Activated T-cell treated with anti-CD3 and anti-CD28 coated beads, Interleukin-2, amount 50 U/mL, for 72 hours (primary cell): ENCODE measurements at places on chromosomes 16 and 17.

GRCh38 chr17:65559461-65559803 is 2.0 kb downstream of the AXIN2 start:
- H3K4me3 ChIP-seq = no peak overlapping the region
- no peak overlapping the region for H3K27ac ChIP-seq
- H3K36me3 ChIP-seq = no peaks in the 10 kb centered on the region
- H3K4me1 ChIP-seq = peaks cover 27% of the 10 kb centered on the region

DNA sequence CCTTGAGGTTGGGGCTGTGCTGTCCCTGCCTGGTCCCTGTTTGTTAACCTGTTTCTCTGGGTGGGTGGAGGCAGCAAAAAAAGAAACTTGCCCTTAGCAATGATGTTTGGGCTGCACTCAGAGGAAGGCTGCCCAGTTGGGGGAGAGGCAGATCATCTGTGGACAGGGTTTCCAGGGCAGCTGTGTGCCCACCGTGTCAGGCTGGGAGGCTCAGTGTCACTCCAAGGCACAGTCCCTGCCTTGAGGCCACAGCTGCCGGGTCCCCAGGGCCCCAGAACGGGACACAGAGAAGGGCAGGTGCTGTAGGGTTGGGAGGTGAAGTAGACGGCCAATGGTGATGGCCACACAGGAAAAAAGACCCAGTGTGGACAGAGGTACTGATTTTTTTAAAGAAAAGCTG is 3.9 kb downstream of the IL34 start:
- no peak overlapping the region for H3K4me3 ChIP-seq
- H3K36me3 ChIP-seq = no peaks in the 10 kb centered on the region
- no peak for DNase-seq
- H3K27ac ChIP-seq = no peak overlapping the region
- H3K27me3 ChIP-seq = no peaks in the 10 kb centered on the region
- H3K4me1 ChIP-seq = peaks cover 7% of the 10 kb centered on the region

DNA sequence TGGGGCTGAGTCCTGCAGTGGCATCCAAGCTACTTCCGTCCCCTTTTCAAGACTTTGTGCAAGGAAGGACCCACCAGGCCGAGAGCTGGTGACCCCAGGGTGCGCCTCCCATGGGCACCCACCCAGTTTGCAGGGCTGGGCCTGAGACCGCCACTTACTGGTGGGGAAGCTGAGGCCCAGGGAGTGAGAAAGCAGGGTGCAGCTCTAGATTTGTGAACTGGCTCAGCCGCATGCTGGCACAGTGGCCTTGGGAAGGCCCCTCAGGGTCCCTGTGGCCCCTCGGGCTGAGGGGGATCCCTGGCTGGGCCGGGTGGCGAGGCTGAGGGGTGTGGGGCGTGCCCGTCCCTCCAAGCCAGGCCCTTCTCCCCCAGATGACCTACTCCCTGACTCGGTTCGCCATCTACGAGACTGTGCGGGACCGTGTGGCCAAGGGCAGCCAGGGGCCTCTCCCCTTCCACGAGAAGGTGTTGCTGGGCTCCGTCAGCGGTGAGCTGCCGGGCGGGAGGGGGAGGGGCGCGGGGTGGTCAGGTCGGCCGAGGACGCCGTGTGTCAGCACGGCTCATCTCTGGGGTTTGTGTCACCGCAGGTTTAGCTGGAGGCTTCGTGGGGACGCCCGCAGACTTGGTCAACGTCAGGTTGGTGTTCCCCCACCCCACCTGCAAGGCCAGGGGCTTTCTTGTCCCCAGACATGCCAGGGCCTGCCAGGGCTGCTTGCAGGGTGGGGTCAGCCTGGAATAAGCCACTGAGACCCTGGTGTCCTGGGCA is 3.2 kb downstream of the SLC25A10 start:
- no peak for DNase-seq
- peaks cover 28% of the 10 kb centered on the region for H3K4me1 ChIP-seq
- H3K36me3 ChIP-seq = no peaks in the 10 kb centered on the region
- no peak overlapping the region for H3K4me3 ChIP-seq
- H3K27ac ChIP-seq = no peak overlapping the region
- no peaks in the 10 kb centered on the region for H3K27me3 ChIP-seq

GRCh38 chr16:78102122-78102660 is 2.7 kb downstream of the WWOX start:
- peak overlapping the region; percentile 42 for H3K4me3 ChIP-seq
- peaks cover 27% of the 10 kb centered on the region for H3K4me1 ChIP-seq
- DNase-seq = no peak
- H3K27ac ChIP-seq = no peak overlapping the region

GRCh38 chr17:44207743-44208142 is 8.1 kb upstream of the ATXN7L3 start:
- H3K36me3 ChIP-seq = peaks cover 21% of the 10 kb centered on the region
- H3K4me3 ChIP-seq = no peak overlapping the region
- peaks cover 53% of the 10 kb centered on the region for H3K4me1 ChIP-seq
- H3K27ac ChIP-seq = peak overlapping the region; percentile 71

DNA sequence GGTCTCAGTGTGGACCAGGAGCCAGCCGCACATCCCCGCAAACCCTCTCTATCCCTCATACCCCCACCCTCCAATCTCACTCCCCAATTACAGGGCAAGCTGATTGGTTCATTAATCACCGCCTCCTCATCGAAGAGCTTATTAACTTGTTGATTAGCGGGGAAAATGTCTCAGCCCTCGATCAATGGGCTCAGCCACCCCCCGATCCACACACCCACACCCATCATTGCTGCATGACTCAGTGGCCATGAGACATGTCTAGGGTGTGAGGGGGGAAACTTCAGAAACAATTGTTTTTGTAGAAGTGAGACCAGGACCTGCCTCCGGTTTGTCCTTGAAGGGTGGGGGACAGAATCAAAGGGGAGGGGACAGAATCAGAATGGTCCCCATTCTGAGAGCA is 2.5 kb upstream of the PYY start:
- H3K4me1 ChIP-seq = peaks cover 8% of the 10 kb centered on the region
- H3K4me3 ChIP-seq = no peak overlapping the region
- no peak overlapping the region for H3K27ac ChIP-seq
- H3K36me3 ChIP-seq = no peaks in the 10 kb centered on the region
- no peak for DNase-seq
- peaks cover 31% of the 10 kb centered on the region for H3K27me3 ChIP-seq

GRCh38 chr16:27231692-27232060 is 28.4 kb downstream of the KDM8 start:
- H3K4me3 ChIP-seq = peak overlapping the region; percentile 85
- no peak for DNase-seq
- peaks cover 78% of the 10 kb centered on the region for H3K4me1 ChIP-seq
- no peaks in the 10 kb centered on the region for H3K27me3 ChIP-seq
- peak overlapping the region; percentile 96 for H3K27ac ChIP-seq

- H3K27me3 ChIP-seq = no peaks in the 10 kb centered on the region
- H3K36me3 ChIP-seq = peaks cover 8% of the 10 kb centered on the region
- H3K4me3 ChIP-seq = no peak overlapping the region
- H3K4me1 ChIP-seq = peaks cover 8% of the 10 kb centered on the region
Measured at GRCh38 chr16:48330189-48330840, 54.9 kb downstream of the SIAH1 start.

DNA sequence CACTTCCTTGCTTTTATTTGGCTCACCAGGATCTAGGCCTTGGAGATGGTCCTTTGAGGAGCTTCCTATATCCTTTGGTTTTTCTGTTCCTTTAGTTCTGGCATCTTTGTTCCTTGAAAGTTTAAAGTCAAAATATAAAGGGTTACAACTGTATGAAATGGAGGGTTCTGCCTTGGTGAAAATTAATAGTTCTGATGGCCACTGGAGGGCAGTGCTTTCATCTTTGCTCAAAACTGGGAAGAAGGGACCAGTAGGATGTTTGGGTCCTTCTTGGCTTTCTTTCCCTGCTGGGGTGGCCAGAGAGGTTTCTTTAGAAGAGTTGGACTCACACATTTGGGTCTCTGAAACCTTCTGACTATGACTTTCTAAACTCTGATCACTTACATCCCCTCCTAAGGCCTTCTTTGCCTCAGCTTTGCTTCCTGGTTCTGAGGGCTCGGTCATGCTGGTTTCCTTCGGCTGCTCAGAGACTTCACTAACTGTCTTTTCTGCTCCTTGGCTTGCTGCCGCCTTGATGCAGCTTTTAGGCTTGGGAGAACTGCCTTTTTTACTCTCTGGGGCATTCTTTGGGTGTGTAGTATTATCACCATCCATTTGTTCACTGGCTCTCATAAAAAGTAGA is 10.9 kb upstream of the ITGA2B start:
- H3K27ac ChIP-seq = no peak overlapping the region
- DNase-seq = no peak
- H3K4me3 ChIP-seq = no peak overlapping the region
- peaks cover 4% of the 10 kb centered on the region for H3K36me3 ChIP-seq
- H3K27me3 ChIP-seq = no peaks in the 10 kb centered on the region

DNA sequence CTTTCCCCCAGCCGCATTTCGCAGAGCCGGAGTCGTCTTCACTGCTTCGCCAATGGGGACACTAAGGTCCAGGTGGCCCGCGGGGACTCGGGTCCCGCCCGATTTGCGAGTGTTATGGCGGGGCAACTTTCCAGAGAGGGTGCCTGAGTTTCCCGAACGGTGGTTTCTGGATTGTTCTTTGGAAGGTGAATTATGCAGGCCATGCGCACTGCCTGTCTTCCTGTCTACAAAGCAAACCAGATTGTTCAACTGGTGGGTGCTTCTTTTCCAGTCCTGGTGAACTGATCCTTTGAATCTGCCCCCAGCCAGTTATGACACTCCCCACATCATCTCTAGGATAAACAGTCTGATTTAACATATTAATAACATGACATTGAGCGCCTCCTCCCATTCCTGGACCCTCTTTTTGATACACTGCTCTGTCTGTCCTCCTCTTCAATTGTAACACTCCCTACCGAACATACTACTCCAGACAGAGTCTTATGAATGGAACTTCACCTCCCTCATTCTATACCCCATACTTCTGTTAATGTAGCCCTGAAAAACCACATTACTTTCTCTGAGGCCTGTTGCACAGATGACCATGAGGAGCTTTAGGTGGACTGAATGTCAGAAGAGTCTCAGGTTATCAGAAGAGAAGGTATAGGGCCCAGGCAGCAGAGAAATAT is 159.0 kb downstream of the RAB11FIP4 start:
- peak overlapping the region; percentile 63 for H3K4me3 ChIP-seq
- H3K27ac ChIP-seq = peak overlapping the region; percentile 50
- no peaks in the 10 kb centered on the region for H3K27me3 ChIP-seq
- DNase-seq = no peak

DNA sequence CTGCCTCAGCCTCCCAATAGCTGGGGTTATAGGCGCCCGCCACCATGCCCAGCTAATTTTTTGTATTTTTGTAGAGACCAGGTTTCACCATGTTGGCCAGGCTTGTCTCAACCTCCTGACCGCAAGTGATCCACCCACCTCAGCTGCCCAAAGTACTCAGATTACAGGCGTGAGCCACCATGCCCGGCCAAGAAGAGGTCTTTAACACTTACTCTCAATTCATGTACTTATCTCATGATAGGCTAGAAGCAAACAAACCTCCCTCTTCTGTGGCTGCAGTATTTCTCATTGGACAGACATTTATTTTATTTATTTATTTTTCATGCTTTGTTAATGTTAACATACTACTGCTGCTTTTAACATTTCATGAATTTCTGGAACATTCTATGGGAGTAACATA is 7.0 kb upstream of the NT5C start:
- H3K4me1 ChIP-seq = no peaks in the 10 kb centered on the region
- no peak overlapping the region for H3K4me3 ChIP-seq
- H3K27ac ChIP-seq = no peak overlapping the region
- peaks cover 14% of the 10 kb centered on the region for H3K36me3 ChIP-seq
- no peaks in the 10 kb centered on the region for H3K27me3 ChIP-seq
- no peak for DNase-seq

DNA sequence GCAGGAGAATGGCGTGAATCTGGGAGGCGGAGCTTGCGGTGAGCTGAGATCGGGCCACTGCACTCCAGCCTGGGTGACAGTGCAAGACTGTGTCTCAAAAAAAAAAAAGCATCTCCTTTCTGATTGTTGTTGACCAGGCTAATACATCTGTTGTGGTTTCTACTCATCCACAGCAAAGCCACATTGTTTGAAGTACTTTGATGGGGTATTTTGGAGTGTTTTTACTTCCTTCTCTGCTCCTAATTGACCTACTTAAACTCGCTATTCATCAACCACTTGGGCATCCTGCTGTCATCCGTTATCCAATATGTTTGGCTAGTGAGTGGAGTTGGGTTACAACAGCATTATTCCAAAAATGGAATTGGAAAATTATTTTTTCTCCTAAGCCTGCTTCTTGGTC is 3.5 kb upstream of the CDC27 start:
- no peak overlapping the region for H3K4me3 ChIP-seq
- no peak overlapping the region for H3K27ac ChIP-seq
- H3K27me3 ChIP-seq = no peaks in the 10 kb centered on the region
- H3K36me3 ChIP-seq = no peaks in the 10 kb centered on the region
- H3K4me1 ChIP-seq = peaks cover 11% of the 10 kb centered on the region

GRCh38 chr16:53678756-53679343 is 24.8 kb downstream of the RPGRIP1L start:
- H3K27ac ChIP-seq = no peak overlapping the region
- peaks cover 1% of the 10 kb centered on the region for H3K36me3 ChIP-seq

DNA sequence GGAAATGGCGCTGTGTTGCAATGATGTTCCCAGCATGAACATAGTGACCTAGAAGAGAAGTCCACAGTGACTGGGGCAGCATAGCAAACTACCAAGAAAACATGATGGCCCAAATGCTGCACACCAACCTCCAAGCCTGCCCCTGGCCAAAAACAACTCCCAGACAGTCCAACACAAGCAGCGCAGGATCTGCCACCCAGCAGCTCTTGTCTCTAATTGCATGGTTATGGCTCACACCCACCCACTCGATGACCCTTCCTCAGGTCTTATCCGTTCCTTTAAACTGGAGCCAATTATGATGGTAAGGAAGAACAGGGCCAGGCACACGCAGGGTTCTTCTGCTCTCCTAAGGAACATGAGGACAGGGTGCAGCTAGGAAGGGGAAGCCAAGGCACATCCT is 2.9 kb downstream of the MRPL27 start:
- no peak for DNase-seq
- no peak overlapping the region for H3K27ac ChIP-seq
- no peaks in the 10 kb centered on the region for H3K27me3 ChIP-seq
- peaks cover 33% of the 10 kb centered on the region for H3K4me1 ChIP-seq
- peaks cover 28% of the 10 kb centered on the region for H3K36me3 ChIP-seq

DNA sequence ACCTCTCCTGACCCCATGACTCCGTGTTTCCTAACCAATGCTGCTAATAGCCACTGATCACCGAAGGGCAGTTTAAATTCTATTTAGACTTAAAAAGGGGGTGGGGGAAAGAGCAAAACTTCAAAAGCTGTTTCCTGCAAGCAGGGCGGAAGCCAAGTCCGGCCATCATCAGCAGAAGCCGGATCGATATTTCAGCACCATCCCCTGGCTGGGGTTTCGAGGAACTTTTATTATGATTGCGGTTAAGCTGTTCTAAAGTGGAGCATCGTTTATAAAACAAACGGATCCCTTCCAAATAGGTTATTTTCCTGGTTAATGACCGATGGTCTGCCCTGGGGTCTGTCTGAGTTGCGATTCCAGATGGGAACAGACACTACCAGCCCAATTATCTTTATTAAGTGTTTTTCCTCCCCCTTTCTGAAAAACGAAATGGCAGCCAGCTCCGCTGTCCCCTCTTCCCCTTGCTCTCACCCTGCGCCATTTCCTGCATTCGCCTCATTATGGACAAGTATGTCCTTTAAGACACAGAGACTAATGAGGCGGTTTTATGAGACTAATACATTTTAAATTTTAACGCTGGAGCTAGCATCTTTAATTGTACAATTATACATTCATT is 76.1 kb upstream of the IRX3 start:
- H3K4me1 ChIP-seq = no peaks in the 10 kb centered on the region
- H3K27me3 ChIP-seq = peaks cover 24% of the 10 kb centered on the region
- no peak overlapping the region for H3K4me3 ChIP-seq

GRCh38 chr16:24102209-24102660 is 153.9 kb upstream of the CACNG3 start:
- no peak overlapping the region for H3K4me3 ChIP-seq
- peaks cover 3% of the 10 kb centered on the region for H3K36me3 ChIP-seq
- no peaks in the 10 kb centered on the region for H3K27me3 ChIP-seq
